CD4-positive, alpha-beta T cell treated with Interleukin-4 for 4 hours (primary cell): ENCODE measurements at places on chromosomes 12 and 14.

- DNase-seq = no peak
These were observed 29.3 kb downstream of the KICS2 start for GRCh38 chr12:64192644-64193444.

- no peak for DNase-seq
These were observed 496 bp upstream of the ISCU start for GRCh38 chr12:108561852-108562347.

DNA sequence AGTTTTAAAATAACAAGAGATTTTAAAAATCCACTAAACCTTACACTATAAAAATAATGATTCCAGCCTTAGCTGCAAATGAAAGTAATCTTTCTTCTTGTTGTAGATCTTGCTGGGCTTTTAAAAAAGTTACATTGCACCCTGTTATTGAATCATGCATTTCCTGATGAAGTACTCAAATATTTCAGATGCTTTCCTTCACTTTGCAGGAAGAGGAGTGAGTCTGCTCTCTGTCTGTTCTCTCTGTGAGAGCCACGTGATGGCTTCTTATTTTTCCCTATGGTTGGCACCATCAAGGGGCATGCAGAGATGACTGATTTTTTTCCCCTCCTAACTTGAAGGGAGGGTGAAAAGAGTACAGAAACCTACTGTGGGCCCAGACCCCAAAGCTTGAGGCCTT, 262.7 kb downstream of the ATP23 start:
- no peak for DNase-seq

GRCh38 chr14:33996462-33996861, 45.6 kb upstream of the EGLN3 start:
- DNase-seq = no peak

DNA sequence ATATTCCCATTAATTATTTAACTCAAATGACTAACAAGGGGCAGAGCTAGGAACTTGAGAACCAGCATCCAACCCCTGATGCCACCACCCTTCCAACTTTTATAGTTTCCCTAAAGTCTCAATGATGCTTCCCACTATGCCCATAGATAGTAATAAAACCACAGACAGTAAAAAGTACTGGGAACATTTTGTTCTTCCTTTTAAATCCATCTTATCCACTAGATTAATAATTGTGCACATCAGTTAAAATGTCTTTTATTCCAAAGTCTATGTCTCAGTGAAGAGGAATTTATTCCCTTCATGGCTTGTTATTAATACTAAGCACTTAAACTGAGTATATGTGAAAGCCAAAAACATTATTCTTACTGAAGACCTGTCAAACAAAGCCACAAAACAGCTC, 45.8 kb downstream of the SINHCAF start:
- DNase-seq = no peak

GRCh38 chr12:113803759-113804140, 162.4 kb downstream of the RBM19 start:
- no peak for DNase-seq
